Stimulated activated naive B cell treated with anti-CD40 and anti-IgM and Interleukin-4, amounts not matched to agents 10 μg/mL and 1 μg/mL and 100 μg/mL, for 72 hours (primary cell): ENCODE measurements at places on chromosomes 6 and 20.

DNA sequence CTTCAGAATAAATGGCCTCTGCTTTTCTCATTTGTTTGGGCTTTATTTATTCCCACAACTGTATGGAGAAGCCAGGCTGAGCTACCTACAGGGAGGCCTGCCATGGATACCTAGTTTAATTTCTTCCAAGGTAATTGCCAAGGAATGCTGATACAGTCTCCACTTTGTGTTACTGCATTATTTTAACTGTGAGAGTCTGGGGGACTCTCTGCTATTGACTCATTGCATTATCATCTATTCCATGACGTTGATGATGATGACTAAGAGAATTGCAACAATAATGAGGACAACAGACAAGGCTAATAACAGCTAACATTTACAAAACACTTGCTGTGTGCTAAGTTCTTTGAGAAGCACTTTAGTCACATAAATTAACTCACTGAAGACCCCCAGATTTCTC, 88.3 kb upstream of the COL21A1 start:
- no peak for DNase-seq

GRCh38 chr6:52415917-52416628, 4.1 kb upstream of the EFHC1 start:
- no peak for DNase-seq

DNA sequence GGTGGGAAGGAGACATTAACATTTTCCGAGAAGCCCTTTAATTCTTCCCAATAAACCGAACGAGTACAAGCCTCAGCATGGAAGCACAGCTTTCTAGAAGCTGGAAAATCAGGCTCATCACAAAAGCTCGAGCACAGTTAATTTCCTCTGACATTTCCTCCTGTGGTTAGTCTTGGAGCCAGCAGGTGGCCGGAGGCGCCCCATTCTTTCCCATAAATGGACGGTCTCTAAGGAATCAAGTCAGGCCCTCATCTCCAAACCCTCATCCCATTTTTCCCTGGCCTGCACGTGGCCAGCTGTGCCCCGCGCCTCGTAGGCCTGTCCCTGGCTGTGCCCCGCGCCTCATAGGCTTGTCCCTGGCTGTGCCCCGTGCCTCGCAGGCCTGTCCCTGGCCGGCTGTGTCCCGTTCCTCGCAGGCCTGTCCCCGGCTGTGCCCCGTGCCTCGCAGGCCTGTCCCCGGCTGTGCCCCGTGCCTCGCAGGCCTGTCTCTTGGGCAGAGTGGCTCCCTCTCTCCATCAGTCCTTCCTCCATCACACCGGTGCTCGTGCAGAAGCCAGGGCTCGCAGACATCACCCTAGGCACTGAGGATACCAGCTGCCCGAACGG, 19.7 kb upstream of the NTSR1 start:
- no peak for DNase-seq

GRCh38 chr20:50540620-50541605, 30.7 kb downstream of the PTPN1 start:
- no peak for DNase-seq

DNA sequence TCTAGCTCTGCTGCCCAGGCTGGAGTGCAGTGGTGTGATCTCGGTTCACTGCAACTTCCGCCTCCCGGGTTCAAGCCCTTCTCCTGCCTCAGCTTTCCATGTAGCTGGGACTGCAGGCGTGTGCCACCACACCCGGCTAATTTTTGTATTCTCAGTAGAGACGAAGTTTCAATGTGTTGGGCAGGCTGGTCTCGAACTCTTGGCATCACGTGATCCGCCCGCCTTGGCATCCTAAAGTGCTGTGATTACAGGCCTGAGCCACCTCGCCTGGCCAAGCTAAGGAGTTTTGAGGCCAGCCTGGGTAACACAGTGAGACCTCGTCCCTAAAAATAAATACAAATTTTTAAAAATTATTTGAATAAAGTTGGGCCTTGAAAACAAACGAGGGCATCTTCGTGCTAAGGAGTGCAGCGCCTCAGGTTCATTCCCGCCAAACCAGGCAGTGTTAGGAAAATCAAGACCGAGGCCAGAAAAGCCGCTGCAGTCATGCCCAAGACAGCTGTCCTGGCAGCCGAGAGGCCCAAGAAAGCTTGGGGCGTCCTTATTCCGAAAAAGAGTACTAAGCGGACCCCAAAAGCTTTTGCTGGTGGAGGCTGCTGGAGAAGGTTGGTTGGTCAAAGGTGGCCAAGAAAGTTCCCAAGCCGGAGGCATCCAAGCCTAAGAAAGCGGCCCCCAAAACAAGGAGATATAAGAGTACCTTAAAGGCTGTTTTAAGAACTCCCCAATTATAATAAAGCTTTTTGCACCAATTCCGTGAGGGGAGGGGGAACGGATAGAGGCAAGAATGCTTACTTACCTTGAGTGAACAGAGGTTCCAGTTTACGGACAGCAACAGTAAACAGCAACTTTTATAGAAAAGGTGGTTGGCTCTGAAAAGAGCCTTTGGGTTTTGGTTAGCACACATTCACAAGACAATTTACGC, 109.0 kb downstream of the HFE start:
- DNase-seq, result no peak
